ENCODE measurements at places on chromosomes 2 and 18. TPM values are rescaled to one million over a fixed set of nuclear protein-coding genes. Genes with fewer than 3 reads are reported as not detected.

Gene IL37
- total RNA-seq = not detected

- no peak for DNase-seq
Measured at GRCh38 chr18:7072593-7072992, 45.0 kb downstream of the LAMA1 start.

DNA sequence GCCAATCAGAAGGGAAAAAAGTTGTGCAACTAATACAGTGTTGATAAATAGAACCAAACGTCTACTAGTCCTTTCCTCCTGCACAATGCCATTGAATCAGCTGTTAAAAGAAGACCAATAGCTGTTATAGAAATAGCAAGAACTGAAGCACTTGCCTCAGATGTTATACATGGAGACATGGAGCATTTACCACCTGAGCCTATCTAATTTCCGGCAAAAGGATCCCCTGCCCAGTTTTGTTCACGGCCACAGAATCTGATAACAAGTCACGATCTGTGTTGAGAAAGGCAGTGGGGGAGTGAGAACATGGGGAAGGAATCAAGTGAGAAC, 285.4 kb downstream of the ZEB2 start:
- no peak for DNase-seq

- DNase-seq = no peak
Measured at GRCh38 chr2:102421890-102422759, 835 bp upstream of the IL18RAP start.
